H1 (cell line): ENCODE measurements at places on chromosomes 12 and 14. TPM values are rescaled to one million over a fixed set of nuclear protein-coding genes. Genes with fewer than 3 reads are reported as not detected.

GRCh38 chr14:57652769-57653168 lies 159.1 kb upstream of the CCDC198 start:
- H3K27ac ChIP-seq = no peak overlapping the region
- no peak overlapping the region for H3K4me3 ChIP-seq
- DNase-seq = no peak
- H3K4me1 ChIP-seq = no peaks in the 10 kb centered on the region; the same call in 1 of the 2 replicates
- no peaks in the 10 kb centered on the region for H3K36me3 ChIP-seq

The SERPINA4 gene
- not detected in 2 replicates for total RNA-seq

The GPR132 gene
- not detected in 2 replicates for total RNA-seq

The CCDC177 gene
- 2.8 and 2.9 TPM in 2 replicates for total RNA-seq

GRCh38 chr14:51394804-51395203 lies 154.8 kb downstream of the TMX1 start:
- H3K27ac ChIP-seq = no peak overlapping the region
- DNase-seq = no peak
- no peak overlapping the region for H3K4me3 ChIP-seq
- peaks cover 8% of the 10 kb centered on the region for H3K4me1 ChIP-seq
- H3K36me3 ChIP-seq = no peaks in the 10 kb centered on the region
- H3K27me3 ChIP-seq = no peaks in the 10 kb centered on the region

The SRGAP1 gene
- total RNA-seq = 5.5 and 7.3 TPM in 2 replicates

The OR11G2 gene
- total RNA-seq = not detected in 2 replicates

DNA sequence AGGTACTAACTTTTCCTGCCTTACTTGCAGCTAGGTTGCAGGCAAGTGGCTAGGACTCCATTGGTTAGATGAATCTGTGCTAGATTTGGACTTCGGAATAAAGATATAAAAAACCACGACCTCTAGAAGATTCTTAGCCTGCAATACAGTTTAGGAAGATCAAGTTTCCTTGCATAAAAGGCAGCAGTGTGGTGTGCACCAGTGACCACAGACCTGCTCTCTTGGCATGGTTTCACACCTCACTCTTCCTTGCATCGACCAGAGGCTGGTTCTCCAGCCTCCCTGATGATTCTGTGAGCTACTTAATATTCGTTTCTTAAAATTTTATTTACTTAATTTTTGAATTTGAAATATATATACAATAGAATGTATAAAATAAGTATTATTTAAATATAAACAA lies 9.8 kb downstream of the KLHDC1 start:
- DNase-seq = no peak
- no peaks in the 10 kb centered on the region for H3K4me1 ChIP-seq
- no peaks in the 10 kb centered on the region for H3K36me3 ChIP-seq
- no peak overlapping the region for H3K27ac ChIP-seq

The LRTM2 gene
- total RNA-seq = not detected in 2 replicates

DNA sequence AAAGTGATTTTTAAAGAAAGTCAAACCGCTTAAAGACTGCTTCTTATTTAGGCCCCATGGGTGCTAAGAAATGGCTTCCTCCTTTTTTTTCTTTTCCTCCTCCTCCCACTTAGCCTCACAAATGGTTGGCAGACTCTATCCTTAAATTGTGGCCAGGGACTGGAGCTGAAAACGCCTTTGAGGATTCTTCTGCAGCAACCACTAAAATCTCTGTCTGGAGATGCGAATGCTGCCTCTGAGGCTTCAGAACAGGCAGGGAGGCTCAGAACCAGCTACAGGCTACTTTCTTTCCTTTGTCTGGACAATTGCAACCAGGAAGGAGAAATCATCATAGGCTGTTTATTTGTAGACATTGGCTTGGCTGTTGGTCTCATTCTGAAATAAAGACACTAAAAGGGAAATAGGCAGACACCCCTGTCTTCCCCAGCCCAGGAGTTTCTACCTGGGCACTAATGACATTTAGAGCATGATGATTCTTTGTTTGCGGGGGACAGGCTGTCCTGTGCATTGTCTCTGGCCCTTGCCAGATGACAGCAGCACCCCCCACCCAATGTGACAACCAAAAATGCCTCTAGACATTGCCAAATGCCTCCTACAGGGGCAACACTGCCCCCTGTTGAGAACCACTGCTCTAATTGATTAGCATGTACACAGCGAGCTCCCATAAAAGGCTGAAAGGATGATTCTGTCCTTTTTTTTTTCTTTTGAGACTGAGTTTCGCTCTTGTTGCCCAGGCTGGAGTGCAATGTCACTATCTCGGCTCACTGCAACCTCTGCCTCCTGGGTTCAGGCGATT lies 50.3 kb downstream of the MAP1LC3B2 start:
- H3K27ac ChIP-seq = no peak overlapping the region
- DNase-seq = no peak
- H3K27me3 ChIP-seq = no peaks in the 10 kb centered on the region
- H3K4me1 ChIP-seq = peaks cover 11% of the 10 kb centered on the region
- H3K36me3 ChIP-seq = no peaks in the 10 kb centered on the region

DNA sequence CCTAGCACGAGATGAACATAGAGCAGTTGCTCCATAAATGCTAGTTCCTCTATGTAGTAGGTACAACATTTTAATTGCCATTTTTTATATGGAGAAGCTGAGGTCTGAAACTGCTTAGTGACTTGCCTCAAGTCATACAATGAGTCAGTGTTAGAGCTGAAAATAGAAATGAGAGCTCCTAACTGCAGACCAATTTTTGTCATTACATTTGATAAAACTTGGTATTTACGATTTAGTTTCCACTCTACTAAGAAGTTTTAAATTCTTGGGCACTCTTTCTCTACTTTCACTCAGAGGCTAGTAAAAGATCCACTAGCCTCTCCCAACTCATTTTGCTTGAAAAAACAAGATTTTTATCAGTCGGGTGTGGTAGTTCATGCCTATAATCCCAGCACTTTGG lies 8.1 kb upstream of the TMED10 start:
- H3K36me3 ChIP-seq = no peaks in the 10 kb centered on the region
- DNase-seq = no peak
- H3K4me1 ChIP-seq = no peaks in the 10 kb centered on the region; the same call in 1 of the 2 replicates
- H3K4me3 ChIP-seq = no peak overlapping the region

GRCh38 chr12:10015450-10015849 lies 5.0 kb downstream of the CLEC12B start:
- H3K4me1 ChIP-seq = no peaks in the 10 kb centered on the region; the same call in 1 of the 2 replicates
- H3K27me3 ChIP-seq = no peaks in the 10 kb centered on the region
- no peaks in the 10 kb centered on the region for H3K36me3 ChIP-seq
- no peak overlapping the region for H3K4me3 ChIP-seq
- H3K27ac ChIP-seq = no peak overlapping the region
- DNase-seq = no peak

DNA sequence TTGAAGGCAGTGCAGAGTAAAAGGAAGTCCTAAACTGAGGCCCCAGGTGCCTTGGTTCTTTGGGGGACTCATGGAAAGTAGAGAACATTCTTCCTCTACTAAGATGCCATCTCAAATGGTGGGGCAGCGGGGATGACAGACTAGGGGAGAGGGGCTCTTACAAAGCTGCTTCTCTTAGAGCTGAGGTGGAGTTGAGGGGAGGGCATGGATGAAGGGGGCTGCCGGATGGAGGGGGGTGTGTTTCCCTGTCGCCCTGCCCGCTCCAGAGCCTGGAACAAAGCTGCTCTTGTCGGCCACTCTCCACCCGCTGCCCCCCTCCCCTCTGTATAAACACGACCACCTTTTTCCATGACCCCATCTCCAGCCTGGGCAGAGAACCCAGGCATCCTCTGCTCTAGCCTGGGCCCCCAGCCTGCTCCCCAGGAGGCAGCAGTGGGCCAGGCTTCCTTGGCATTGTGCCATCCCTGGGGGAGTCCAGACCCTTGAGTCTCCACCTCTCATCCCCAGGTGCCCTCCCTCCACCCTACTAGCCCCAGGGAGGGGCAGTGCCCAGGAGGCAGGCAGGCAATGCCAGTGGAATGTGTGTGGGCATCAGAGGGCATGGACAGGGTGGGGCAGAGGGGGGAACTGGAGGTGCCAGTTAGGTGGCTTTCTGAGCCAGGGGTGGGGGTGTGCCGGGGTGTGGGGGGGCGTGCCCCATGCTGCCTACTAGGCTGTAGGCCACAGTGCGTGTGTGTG lies 1.7 kb downstream of the RARG start:
- no peaks in the 10 kb centered on the region for H3K36me3 ChIP-seq
- no peaks in the 10 kb centered on the region for H3K27me3 ChIP-seq
- H3K27ac ChIP-seq = no peak overlapping the region
- no peak for DNase-seq
- H3K4me3 ChIP-seq = no peak overlapping the region
- peaks cover 43% of the 10 kb centered on the region for H3K4me1 ChIP-seq

GRCh38 chr14:68042586-68043210 lies 223.1 kb downstream of the RAD51B start:
- no peak overlapping the region for H3K4me3 ChIP-seq
- no peak for DNase-seq
- peaks cover 12% of the 10 kb centered on the region for H3K4me1 ChIP-seq
- no peaks in the 10 kb centered on the region for H3K36me3 ChIP-seq
- H3K27ac ChIP-seq = no peak overlapping the region
- no peaks in the 10 kb centered on the region for H3K27me3 ChIP-seq

DNA sequence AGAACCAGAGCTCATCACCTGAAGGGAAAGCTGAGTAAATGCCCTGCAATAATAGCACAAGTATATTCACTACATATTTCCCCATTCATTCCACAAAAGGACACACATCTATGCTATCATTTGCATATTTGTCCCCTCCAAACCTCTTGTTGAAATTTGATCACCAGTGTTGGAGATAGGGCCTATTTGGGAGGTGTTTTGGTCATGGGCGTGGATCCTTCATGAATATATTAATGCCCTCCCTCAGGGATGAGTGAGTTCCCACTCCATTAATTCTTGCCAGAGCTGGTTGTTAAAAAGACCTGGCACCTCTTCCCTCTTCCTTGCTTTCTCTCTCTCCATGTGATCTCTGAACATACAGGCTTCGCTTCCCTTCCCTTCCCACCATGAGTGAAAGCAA lies 18.6 kb upstream of the ZDHHC17 start:
- no peaks in the 10 kb centered on the region for H3K27me3 ChIP-seq
- no peaks in the 10 kb centered on the region for H3K4me1 ChIP-seq
- no peak for DNase-seq
- no peaks in the 10 kb centered on the region for H3K36me3 ChIP-seq
- no peak overlapping the region for H3K27ac ChIP-seq
- H3K4me3 ChIP-seq = no peak overlapping the region

DNA sequence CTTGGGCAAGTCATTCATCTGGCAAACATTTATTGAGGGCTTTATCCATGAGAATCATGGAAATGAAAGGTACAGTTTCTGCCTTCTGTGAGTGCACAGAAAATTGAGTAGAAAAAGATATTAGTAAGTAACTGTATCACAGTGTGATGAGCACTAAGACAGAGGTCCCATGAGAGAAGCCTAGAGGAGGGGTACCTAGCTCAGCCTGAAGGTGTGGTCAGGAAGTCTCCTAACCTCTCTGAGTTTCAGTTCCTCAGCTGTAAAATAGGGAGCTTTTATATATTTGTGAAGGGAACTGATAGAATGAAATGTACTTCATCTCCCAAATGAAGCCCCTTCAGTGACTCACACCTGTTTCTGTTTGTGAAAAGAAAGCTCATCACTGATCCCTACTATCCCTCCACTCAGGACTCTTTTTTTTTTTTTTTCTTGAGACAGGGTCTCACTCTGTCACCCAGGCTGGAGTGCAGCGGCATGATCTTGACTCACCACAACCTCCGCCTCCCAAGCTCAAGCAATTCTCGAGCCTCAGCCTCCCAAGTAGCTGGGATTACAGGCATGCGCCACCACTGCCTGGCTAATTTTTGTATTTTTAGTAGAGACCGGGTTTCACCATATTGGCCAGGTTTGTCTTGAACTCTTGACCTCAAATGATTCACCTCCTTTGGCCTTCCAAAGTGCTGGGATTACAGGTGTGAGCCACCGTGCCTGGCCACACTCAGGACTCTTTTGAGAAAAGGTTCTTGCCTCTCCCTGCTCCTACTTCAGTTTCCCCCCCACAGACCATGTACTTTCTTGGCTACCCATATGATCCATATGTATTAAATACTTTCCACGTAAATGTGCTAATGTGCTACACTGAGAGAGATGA lies 93.7 kb upstream of the FUT8 start:
- H3K27me3 ChIP-seq = no peaks in the 10 kb centered on the region
- no peak overlapping the region for H3K27ac ChIP-seq
- H3K4me1 ChIP-seq = no peaks in the 10 kb centered on the region
- no peak for DNase-seq
- no peaks in the 10 kb centered on the region for H3K36me3 ChIP-seq

- H3K27me3 ChIP-seq = no peaks in the 10 kb centered on the region
- H3K36me3 ChIP-seq = no peaks in the 10 kb centered on the region
- H3K4me3 ChIP-seq = no peak overlapping the region
- peaks cover 17% of the 10 kb centered on the region for H3K4me1 ChIP-seq
These were observed 41.7 kb downstream of the SUSD6 start for GRCh38 chr14:69652942-69653684.

DNA sequence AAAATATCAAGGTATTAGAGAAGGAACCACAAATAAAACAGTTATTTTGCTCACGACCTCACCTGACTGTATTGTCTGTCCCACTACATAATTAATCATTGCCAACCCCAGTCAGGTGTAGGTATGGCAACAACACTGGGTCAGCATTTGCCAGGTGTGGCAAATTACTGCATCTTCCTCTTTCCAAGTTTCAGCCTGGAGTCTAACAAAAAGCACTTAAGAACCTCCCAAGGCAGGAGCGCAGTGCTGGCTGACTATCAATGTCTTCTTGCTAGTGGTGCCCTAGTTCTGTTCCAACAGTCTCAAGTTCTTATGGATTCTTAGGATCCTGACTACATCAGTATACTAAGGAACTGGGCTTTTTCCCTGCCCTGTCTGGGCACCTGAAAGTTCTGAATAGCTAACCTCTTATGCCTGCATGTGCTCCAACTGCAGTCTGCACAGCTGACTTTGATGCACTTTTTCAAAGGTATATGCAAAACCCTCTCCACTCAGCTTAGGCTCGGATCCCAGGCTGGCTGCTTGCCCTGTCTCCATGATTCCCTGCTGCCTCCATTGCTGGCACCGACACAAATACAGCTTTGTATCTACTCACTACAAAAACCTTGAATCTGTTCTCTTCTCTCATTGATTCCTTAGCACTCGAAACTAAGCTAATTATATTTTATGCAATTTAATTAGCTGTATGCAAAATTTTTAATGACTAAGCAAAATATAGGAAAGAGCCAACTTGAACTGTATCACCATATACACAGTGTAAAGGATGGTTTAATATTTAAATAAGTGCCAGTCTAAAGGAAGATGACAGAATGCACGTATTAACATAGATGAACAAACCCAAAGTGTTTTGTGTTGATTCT lies 113.3 kb downstream of the PRKD1 start:
- H3K27ac ChIP-seq = no peak overlapping the region
- no peak for DNase-seq
- no peaks in the 10 kb centered on the region for H3K27me3 ChIP-seq

DNA sequence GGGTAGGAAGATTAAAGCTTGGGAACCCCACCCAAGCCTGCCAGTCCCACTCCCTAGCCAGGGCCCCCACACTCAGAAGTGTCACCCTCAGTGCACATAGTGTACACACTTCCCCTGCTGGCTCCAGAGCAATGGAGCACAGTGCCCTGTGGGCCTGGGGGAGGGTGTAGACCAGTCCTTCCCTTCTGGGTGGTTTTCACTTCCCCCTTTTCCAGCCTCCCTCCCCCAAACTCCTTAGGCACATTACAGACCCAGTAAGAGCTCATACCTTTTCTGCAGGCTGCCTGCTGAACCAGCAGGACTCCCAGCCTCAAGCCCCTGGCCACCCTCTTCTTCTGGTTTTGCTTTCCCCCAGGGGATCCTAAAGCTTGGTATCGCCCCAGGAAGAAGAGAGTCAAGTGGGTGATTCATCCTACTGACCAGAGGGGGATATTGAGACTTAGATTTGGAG lies at the start of gene ZNF385A:
Gene ZNF385A, minus strand, starts transcription at position 143 of the 451 bp plus-strand sequence. CDS start 219 bp downstream, outside the sequence.
- no peak for DNase-seq
- peaks cover 42% of the 10 kb centered on the region for H3K4me1 ChIP-seq
- H3K4me3 ChIP-seq = peak within 1 kb of the TSS; percentile 48
- peak within 1 kb of the TSS; percentile 57; the same call in 1 of the 2 replicates for H3K27ac ChIP-seq
- H3K36me3 ChIP-seq = no peaks in the 10 kb centered on the region
- no peaks in the 10 kb centered on the region for H3K27me3 ChIP-seq
